H9 (cell line): ENCODE measurements at places on chromosomes 4 and X.
A peak's percentile ranks its signal among the peaks of the same experiment; 100 is the strongest.

DNA sequence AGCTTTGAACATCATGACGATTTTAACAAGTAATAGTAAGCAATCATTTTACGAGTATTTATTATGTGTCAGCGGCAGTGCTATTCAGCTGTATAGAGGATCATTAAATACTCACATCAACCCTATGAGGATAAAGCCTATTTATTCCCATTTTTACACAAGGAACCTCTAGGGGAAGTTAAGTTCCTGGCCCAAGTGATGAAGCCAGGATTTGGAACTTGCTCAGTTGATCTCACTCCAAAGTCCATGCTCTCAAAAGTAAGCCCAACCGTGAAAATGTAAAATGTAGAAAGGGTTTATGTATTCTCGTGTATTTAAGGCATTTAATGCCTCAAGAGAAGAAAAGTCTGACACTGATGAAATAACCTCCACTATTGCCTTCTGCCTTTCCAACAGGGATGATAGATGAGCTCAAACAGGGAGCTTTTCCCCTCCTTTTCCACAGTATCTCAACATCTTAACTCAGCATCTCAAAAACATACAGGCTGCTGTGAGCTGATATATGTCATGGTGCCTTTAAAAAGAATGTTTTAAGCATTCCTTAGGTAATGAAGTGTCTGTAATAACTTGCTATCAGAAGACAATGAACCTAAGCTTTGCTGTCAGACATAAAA lies 35.0 kb upstream of the PLA2G12A start:
- DNase-seq, result no peak

DNA sequence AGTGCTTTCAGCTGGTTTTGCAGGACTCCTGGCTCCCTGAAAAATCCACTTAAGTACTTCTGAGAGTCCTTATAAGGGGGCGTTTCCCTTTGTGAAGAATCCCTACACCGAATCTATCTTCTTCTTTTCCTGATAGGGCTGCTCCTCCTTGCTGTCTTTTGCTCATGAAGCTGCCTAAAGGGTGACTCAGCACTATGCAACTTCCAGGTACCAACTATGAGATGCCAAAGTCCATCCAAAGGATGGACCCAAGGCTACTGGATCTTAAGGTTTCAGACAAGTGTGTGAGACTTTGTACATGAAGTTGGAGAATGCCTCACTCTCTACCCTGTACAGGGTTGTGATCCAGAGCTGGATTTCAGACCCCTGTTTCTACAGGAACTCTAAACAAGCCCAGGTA lies 485.0 kb upstream of the FAT1 start:
- DNase-seq, result no peak

GRCh38 chrX:108484251-108484650 lies 44.6 kb downstream of the COL4A5 start:
- DNase-seq, result no peak

DNA sequence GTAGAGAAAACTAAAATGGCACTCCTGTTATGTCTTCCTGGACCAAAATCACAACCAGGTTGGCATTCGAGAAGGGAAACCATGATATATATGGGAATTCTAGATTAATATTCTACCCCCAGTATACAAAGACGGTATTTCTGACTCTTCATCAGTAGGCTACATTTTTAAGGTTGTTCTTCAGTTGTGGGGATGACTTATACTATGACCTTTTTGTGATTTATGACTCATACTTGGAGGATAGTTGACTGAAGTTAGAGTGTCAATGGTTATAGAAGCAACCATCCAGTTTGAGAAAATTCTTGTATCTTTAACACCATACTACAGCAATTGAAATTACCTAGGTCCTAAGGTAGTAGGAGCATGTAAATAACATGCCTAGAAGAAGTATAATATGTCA lies 49.8 kb upstream of the CYSLTR1 start:
- DNase-seq, result no peak

DNA sequence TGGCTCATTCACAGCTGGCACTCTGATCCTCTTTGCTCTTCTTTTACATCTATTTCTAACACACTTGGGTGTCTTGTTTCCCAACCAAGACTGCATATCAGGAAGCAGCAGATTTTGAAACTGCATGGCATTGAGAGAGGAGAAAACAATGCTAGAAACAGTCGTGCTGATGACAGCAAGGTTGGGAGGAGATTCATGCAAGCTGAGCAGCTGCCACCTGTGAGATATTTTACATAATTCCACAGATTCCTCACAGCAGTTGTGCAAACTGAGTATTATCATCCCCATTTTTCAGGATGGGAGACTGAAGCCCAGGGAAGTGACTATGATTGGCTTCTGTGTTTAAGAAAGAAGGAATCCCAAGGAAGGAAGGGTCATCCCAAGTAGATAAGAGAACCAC lies 105.0 kb downstream of the SLC2A9 start:
- DNase-seq, result no peak

GRCh38 chrX:84187533-84188319 lies at the start of gene RPS6KA6:
Gene RPS6KA6, minus strand, starts transcription at chrX:84188199. Its CDS starts 300 bp downstream, at chrX:84187899.
- peak; percentile 39 for DNase-seq

DNA sequence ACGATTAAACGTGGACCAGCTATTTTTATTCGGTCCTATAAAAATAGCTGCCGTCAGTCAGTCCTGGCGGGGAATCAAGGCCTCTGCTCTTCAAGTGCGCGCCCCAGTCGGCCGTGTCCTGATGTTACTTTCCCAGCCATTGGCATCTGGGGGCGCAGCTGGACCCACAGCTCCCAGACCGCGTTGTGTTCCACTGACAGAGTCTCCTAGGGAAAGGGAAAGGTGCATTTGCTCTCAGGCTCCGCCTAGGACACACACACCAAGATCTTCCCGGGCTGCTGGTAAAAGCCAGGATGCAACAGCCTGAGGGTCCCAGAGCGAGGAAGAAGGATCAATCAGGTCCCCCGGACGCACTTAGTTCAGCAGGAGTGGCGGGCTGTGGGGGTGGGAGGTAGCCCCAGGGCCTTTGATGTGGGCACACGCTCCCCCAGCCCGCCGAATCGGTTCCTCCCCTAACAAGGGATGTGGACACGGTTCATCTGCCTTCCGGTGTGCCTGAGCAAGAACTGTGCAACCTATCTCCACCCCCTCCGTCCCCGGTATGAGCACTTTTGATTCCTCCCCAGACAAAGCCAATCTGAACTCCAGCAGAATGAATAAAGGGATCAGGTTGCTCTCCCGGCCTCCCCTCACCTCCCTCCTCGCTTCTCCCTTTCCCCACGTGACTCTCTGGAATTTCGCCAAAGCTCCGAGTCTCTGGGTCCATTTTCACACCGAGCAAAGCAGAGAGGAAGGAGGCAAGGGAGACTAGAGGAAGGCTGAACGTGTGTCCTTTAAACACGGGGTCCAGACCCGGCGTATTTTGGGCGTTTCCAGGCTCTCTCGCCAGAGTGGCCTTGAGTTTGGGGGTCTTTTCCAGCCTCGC lies 626 bp upstream of the FRAS1 start:
- peak; percentile 90 for DNase-seq

- DNase-seq, result no peak
These were observed 44.0 kb upstream of the GATB start for GRCh38 chr4:151804821-151805220.

GRCh38 chr4:106971636-106972035 lies 64.5 kb downstream of the DKK2 start:
- DNase-seq, result no peak

DNA sequence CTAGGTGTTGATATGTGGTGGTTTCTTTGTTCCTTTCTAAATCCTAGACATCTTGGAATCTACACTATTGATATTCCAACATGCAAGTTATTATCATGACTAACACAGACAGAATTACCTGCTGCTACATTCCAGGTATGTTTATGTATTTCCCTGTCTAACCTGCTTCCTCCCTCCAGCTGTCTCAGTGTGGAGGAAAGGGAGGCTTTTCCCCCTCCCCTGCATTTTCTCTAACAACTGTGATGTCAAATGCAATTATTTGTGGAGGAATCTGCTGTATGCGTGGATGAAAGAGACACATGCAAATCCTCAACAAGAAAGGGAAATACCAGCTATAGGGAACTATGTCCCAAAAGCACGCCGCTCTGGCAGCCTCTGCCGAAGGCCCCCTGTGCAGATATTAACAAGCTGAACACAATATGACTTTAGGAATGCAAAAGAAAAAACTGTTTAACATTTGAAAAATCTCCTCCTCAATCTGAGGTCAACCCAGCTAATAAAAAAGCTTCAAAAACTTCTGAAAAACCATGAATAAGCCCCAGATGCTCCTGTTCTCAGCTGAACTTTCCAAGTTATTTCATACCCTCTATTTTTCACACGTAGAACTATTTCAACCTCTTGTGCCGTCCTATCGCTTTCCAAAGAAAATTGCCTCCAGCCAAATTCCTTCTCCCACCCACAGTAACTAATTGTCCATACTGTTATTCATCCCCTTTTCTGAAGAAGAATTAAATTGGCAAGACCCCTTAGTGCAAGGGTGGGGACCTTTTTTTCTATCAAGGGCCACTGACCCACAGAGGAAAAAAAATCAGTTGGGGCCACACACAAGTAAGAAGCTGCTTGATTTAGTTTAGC lies 225.1 kb upstream of the GPC4 start:
- peak; percentile 28 for DNase-seq

DNA sequence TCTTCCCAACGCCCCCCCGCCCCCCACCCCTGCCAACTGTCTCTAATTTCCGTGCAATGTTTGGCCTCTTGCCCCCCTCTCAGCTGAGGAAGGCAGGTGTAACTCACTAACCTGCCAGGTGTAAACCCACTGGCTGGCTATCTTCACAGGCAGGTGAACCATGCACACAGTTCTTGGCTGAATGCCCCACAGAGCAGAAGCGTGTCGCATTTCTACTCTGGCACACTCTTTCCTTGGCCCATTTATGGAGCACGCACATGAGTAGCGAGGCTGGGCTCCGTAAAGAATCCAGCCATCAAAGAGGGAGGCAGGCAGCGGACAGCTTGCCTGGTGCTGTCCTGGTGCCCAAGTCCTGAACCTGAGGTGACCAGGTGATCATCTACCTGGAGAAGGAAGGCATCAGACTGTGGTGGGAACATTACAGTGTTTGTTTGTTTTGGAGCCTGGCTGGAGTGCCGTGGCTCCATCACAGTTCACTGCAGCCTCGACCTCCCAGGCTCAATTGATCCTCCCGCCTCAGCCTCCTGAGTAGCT lies 39.2 kb upstream of the CRMP1 start:
- no peak for DNase-seq

- DNase-seq, result no peak
These were observed 6.3 kb downstream of the TKTL2 start for GRCh38 chr4:163467082-163467770.

- DNase-seq, result no peak
These were observed 47.9 kb downstream of the HTRA3 start for GRCh38 chr4:8317474-8317873.

DNA sequence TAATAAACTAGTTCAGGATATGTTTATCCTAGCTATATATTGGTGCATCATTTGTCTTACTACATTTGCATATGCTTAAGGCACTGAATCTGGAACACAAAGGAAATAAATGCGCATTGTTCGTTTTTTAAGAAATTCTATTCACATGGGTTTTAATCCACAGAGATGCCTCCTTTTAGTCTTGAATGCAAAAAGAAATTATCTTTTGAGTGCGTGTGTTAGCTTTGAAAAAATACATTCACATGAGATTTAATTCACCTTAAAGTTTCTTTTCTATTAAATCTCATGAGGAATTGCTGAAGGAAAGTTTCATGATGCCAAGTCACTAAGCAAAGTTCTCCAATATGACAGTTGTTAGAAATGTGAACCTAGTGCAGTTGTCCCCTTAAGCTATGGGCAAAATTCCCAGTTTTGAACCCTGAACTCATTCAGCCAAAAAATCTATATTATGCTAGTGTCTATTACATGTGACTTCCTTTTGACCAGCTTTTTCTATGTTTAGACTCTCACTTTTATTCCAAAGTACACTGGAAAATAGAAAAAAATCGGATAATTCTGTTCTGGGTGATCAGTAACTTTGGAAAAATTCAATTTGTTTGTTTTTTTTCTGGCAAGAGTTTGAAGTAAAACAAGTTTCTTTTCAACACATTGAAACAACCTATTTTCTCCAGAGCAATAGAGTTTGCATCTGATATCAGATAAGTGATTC lies 426.2 kb upstream of the MAGEB2 start:
- DNase-seq, result no peak

- DNase-seq, result no peak
These were observed 78.2 kb downstream of the SLC2A9 start for GRCh38 chr4:9942921-9943600.

DNA sequence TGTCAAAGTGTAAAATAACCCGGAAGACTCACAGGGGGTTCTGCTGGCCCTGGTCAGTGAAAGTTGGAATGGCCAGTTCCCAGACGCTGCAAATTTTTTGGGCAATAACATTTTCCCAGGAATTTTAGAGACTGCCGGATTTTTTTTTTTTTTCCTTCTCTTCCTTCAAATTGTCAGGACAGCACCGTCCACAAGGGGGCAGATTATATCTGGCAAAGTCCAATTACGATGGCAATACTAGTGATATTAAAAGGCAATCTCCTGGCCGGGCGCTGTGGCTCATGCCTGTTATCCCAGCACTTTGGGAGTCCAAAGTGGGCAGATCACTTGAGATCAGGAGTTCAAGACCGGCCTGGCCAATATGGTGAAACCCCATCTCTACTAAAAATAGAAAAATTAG lies 20.5 kb downstream of the SLC25A5 start:
- no peak for DNase-seq

GRCh38 chr4:95641571-95641970 lies 92.8 kb upstream of the UNC5C start:
- no peak for DNase-seq

DNA sequence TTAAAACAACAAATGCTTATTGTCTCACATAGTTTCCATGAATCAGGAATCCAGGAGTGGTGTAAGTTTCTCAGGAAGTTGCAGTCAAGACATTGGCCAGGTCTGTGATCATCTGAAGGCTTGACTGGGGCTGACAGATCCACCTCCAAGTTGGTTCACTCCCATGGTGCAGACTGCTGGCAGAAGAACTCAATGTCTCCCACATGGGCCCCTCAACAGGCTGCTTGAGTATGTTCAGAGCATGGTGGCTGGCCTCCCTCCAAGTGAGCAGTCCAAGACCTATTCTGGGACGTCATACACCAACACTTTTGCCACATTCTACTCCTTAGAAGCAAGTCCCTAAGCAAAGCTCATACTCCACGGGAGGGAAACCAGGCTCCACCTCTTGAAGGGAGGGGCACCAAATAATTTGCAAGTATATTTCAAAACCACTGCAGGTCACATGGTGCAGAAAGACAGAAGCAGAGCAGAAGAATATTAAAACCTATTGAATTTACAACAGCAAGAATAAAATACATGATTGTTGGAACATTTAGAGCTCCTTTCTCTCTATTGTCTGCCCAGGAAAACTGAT lies 35.3 kb downstream of the LGI2 start:
- no peak for DNase-seq

- DNase-seq, result no peak
These were observed 40.5 kb upstream of the OGT start for GRCh38 chrX:71492231-71493065.
